ENCODE measurements at places on chromosomes 11 and 22.

GRCh38 chr11:15229069-15229468 is 114.3 kb downstream of the INSC start:
- DNase-seq: peak; percentile 24

DNA sequence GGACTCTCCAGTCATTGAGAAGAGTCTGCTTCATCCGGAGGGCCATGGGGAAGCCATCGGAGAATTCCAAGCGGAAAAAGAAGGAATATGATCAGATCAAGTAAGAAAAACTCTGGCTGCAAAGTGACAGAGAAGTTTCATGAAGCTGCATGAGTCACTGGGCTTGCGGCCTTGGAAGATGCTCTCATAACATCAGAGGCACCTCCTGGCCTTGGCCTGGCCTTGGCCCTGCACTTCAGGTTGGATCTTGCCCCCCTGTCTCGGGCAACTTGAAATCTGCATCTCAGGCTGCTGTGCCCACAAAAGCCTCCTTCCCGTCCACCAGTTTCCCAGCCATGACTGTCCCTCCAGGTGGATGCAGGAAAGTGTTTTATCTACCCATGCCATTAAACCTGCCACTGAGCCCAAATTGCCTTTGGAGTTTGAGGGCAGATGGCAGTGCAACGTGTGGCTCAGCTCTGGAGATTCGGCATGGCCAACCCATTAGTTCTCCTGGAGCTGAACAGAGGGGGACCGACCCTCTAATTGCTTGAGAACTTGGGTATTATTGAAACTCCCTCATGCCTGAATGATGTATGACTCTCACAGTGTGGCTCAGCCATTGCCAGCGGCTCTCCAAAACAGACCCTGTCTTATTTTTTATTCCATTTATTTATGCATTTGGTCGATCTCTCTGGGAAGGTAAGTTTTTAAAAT is 66.7 kb downstream of the SEZ6L start:
- no peak for DNase-seq

- no peak for DNase-seq
These were observed 109.3 kb upstream of the SNX19 start for GRCh38 chr11:131025421-131026125.

DNA sequence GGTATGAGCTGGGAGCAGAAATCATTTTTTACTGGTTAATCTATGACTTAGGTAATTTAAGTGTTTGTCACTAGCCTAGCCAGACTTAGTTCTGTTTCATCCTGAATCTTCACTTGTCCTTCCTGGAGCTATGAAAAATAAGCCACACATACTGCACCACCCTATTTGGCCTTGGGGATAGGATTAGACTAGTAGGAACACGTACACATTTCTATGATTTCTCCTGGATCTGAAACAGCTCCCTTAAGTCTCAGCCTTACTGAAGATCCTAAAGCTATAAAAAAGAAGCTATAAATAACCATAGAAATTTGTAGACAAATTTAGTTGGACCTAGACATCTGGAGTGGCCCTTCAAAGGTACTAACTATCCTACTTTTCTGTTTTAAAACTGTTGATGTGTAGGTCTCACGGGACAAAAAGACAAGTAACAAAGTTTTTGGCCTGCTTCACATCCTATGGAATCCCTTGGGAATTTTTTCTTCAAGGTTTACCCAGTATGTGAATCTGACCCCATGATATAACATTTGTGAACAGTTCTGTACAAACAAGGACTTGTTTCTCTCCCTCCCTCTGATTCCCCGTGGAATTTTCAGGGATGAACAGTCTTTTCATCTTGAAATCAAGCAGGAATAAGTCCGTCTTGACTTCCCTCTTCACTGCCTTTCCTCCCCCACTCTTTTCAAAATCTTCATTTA is 275.0 kb downstream of the FAM76B start:
- no peak for DNase-seq

- DNase-seq: no peak
These were observed 169.0 kb upstream of the GRK3 start for GRCh38 chr22:25395468-25395867.

GRCh38 chr11:116953530-116954285 is 116.3 kb upstream of the APOA1 start:
- no peak for DNase-seq

GRCh38 chr11:127345819-127346459 is 345.4 kb upstream of the KIRREL3 start:
- DNase-seq: peak; percentile 20

- DNase-seq: no peak
These were observed 149.7 kb upstream of the PLET1 start for GRCh38 chr11:112410325-112410724.

GRCh38 chr11:116649268-116649667 is 123.5 kb downstream of the BUD13 start:
- no peak for DNase-seq

GRCh38 chr11:113531575-113532451 is 56.6 kb upstream of the DRD2 start:
- peak; percentile 20 for DNase-seq

GRCh38 chr11:134374891-134375550 is 37.0 kb downstream of the B3GAT1 start:
- no peak for DNase-seq

- no peak for DNase-seq
These were observed 14.3 kb downstream of the LRRC75B start for GRCh38 chr22:24578355-24579257.

- DNase-seq: peak; percentile 38
These were observed 3.1 kb upstream of the IGF2 start for GRCh38 chr11:2142300-2142759.

GRCh38 chr11:134739136-134739535 is 327.1 kb upstream of the B3GAT1 start:
- DNase-seq: no peak

- DNase-seq: peak; percentile 28
These were observed 88.8 kb downstream of the CD44 start for GRCh38 chr11:35227576-35228327.

GRCh38 chr22:49247194-49247924 is 580.3 kb downstream of the BRD1 start:
- no peak for DNase-seq

GRCh38 chr11:68293708-68294107 is 18.7 kb upstream of the LRP5 start:
- no peak for DNase-seq

DNA sequence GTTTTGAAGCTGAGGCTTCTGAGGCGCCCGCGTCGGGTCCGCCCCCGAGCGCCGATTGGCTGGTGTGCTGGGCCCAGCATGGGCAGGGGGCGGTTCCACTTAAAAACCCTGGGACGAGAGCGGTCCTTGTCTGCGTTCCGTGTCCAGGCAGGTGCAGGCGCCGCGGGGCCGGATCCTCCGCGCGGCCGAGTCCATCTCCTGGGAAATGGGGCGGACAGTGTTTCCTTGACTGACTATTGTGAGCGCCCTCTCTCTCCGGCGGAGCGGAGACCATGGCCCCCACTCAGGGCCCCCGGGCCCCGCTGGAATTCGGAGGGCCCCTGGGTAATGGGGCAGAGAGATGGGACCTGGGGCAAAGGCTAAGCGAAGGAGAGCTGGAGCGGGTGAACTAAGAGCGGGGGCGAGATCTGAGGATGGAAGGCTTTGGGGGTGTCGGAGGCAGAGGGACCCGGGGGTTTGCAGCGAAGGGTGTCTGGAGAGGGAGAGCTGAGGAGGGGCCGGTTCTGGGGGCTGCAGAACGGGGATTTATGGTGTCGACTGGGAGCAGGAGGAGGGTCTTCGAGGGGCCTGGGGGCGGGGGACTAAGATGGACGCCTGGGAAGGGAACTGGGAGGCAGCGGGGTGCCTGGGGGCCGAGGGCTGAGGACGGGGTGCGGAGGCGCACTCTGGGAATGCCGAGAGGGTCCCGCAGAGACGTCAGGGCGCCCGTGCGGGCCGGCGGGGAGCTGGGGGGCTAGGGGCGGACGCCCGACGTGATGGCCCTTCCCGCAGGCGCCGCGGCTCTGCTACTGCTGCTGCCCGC is at the start of gene TM7SF2:
Gene TM7SF2, plus strand, starts transcription at position 129 of the 802 bp plus-strand sequence. Its CDS starts 144 bp downstream, at position 273.
- DNase-seq: peak; percentile 94

DNA sequence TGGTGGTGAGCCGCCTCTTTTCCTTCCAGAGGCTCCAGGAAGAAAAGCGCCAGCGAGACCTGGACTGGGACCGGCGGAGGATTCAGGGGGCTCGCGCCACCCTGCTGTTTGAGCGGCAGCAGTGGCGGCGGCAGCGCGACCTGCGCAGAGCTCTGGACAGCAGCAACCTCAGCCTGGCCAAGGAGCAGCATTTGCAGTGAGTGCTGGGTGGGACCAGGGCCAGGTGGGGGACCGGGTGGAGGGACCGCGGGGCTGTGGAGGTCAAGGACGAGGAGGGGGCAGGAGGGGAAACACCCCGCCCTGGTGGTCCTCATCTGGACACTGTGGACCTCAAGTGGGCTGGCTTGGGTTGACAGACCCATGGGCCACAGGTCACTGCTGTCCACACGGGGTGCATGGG is 17.4 kb downstream of the RIBC2 start:
- no peak for DNase-seq

GRCh38 chr11:106763501-106763900 is 254.8 kb downstream of the GUCY1A2 start:
- no peak for DNase-seq

DNA sequence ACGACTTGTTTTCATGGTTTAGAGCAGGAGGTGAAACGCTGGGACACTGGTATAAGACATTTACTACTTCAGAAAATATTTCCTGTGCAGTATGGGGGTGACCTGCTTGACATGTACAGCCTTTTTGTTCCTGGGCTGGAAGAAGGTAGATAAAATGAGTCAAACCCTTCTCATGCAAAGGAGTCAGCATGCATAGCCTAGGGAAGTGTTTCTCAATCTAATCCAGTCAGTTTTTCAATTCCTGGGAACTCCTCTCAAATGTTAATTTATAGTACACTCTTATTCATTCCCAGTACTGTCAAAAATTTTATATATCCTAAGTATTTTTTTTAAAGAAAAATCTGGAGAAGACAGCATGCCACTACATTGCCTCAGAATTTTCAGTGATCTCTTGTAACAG is 154.7 kb upstream of the GUCY1A2 start:
- no peak for DNase-seq

DNA sequence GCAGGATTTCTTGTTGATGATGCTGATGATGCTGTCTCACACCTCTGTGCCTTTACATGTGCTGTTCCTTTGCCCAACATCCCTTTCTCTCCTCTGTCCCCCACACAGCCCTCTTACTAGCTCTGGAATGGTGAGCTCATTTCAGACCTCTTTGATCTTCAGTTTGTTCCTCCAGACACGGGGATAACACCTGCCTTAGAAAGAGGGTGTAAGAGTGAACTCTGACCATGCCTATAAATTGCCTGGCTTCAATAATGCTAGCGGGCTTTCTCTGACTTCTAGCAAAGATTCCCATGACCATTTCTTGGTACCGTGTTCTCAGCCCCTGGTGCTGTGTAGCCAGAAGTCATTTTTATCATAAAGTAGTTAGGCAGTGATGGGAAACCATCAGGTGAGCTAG is 55.9 kb upstream of the DRD2 start:
- no peak for DNase-seq

DNA sequence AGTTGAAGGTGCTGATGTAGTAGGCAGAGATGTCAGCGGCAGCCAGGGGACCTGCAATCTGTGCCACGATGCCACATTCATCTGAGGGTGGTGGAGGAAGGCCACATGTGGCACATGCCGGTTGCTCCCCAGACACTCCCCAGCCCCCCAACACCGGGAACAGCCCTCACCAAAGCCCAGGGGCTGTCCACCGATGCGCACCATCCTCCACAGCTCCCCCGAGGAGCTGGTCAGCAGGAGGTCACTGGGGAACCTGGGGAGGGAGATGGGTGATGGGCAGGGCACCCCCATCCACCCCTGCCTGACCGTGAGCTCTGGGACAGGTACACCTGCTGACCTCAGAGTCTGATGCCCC is 3.5 kb downstream of the CASTOR1 start:
- no peak for DNase-seq

GRCh38 chr11:76975513-76975912 is 58.7 kb upstream of the B3GNT6 start:
- no peak for DNase-seq

DNA sequence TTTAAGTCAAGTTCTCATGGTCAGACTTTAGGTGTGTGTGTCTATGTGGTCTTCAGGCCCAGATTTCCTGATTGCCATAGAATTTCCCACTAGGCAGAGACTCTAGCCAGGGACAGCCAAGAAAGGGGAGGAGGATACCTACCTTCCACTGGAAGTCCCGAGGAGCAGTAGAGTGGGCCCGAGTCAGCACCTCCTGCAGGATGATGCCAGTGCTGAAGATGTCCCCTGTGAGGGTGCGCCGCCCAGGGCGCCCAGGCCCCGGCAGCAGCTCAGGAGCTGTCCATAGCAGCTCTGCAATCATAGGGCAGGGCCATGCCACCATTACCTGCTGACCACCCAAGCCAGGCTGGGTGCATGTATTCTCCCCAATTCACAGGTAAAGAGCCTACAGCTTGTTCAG is 41.6 kb upstream of the LRRC32 start:
- no peak for DNase-seq

DNA sequence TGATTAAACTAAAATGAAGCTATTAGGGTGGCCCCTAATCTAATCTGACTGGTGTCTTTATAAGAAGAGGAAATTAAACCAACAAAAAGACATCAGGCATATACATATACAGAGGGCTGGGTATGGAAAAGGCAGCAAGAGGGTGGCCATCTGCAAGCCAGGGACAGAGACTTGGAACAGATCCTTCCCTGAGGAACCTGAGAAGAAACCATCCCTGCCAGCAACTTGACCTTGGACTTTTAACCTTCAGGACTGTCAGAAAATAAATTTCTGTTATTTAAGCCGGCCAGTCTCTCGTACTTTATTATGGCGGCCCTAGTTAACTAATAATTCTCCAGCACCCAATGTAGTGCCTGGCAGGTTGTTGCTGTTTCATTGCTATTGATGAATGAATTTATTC is 361.5 kb upstream of the PDGFD start:
- DNase-seq: no peak

DNA sequence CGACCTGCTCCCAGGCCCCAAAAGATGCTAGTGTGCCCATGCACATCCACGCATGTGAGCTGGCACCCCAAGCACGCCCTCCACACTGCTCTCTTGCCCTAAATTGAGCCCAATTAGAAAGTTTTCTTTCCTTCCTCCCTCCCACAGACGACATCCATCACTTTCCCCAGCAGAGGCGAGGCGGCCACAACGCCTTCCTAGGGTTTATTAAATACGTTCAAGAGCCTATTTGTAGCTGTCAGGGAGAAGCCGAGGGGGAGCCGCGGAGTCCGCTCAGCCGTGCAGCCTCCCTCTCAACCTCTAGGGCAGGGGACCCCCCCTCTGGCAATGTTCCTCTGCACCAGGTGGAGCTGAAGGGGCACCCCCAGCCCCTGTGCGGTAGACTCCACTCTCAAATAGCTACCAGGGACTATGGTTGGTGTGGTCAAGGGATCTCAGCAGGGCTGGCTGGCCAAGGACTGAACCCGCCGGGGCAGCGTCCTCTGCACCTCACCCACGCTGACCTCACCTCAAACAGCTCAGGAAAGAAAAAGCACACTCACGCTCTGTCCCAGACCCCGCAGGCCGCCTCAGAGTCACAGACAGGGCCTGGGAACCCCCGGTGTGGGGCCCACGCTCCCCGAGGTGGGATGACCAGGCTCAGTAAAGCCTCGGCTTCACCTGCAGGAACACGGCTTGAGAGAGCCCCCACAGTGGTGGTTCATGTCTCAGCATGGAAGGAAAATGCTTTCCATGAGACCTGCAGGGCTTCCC is 152.4 kb downstream of the DSCAML1 start:
- no peak for DNase-seq

GRCh38 chr11:57712256-57713150 is at the start of gene TMX2:
TMX2 (plus strand) TSS chr11:57712593; CDS start chr11:57712619, 26 bp downstream.
- peak; percentile 100 for DNase-seq

- no peak for DNase-seq
These were observed 123.9 kb downstream of the MPPED1 start for GRCh38 chr22:43535741-43536140.

Measured in choroid plexus epithelial cell (primary cell).